ENCODE measurements at places on chromosomes 12 and 14.

- DNase-seq, result no peak
These were observed 7.0 kb downstream of the ACSS3 start for GRCh38 chr12:81084811-81085350.

- no peak for DNase-seq
These were observed 78.6 kb downstream of the SLC24A4 start for GRCh38 chr14:92401561-92401960.

GRCh38 chr12:57261428-57261865 is 10.5 kb upstream of the STAC3 start:
- DNase-seq, result peak; percentile 75

GRCh38 chr14:56664811-56665421 is 85.3 kb downstream of the TMEM260 start:
- DNase-seq, result no peak

GRCh38 chr14:43877351-43877960 is 629.6 kb downstream of the FSCB start:
- DNase-seq, result peak; percentile 51

DNA sequence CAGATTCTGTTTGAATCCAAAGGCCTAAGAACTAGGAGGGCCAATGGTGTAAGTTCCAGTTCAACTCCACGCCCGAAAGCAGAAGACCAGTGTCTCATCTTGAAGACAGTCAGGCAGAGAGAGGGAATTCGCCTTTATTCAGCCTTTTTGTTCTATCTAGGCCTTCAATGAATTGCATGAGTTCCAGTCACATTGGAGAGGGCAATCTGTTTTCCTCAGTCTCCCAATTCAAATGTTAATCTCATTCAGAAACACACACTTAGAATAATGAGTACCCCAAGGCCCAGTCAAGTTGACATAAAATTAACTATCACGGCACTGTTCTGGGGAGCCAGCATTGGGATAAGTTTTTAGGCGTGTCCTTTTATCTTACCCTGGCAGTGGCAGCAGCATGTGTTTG is 65.8 kb downstream of the C14orf39 start:
- no peak for DNase-seq

DNA sequence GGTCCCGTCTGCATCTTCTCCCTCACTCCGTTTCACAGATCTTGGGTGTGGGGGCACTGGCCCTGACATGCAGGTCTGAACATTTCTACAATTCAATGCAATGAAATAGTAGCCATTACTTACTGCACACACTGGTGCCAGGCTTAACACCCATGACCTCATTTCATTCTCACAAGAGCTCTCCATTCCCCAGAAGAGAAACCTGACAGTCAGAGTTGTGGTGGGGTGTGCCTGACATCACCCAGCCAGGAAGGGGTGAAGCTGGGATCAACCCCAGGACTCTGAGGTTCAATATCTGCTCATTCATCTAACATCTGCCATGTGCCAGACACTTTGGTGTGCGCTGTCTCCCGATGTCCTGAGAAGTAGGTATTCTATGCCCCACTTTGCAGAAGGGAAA is 34.7 kb downstream of the MVK start:
- DNase-seq, result no peak

- DNase-seq, result no peak
These were observed 4.2 kb upstream of the HRK start for GRCh38 chr12:116885491-116885890.

DNA sequence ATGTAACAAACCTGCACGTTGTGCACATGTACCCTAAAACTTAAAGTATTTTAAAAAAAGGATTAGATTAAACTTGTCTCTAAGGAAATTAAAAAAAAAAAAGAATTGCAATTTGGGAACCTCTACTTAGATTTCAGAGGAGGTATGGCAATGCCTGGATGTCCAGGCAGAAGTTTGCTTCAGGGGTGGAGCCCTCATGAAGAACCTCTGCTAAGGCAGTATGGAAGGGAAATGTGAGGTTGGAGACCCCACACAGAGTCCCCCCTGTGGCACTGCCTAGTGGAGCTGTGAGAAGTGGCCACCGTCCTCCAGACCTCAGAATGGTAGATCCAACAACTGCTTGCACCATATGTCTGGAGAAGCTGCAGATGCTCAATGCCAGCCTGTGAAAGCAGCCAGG is 279.6 kb upstream of the CCDC196 start:
- DNase-seq, result peak; percentile 5

- peak; percentile 89 for DNase-seq
These were observed at the start of gene CFAP251 for GRCh38 chr12:121917950-121918678. TSS of gene CFAP251 (plus strand) at chr12:121918592. CDS start at chr12:121921306, 2,714 bp downstream.

GRCh38 chr12:117501076-117501869 is 139.8 kb upstream of the NOS1 start:
- DNase-seq, result no peak

- no peak for DNase-seq
These were observed 36.6 kb upstream of the ATP2B1 start for GRCh38 chr12:89745286-89745685.

GRCh38 chr12:41919526-41920261 is 225.0 kb downstream of the GXYLT1 start:
- peak; percentile 98 for DNase-seq

GRCh38 chr14:30988509-30988908 is 36.9 kb upstream of the AP4S1 start:
- no peak for DNase-seq

- DNase-seq, result peak; percentile 5
These were observed 212.6 kb downstream of the SLC16A7 start for GRCh38 chr12:59808317-59808910.

GRCh38 chr12:45681465-45681864 is 48.0 kb upstream of the ARID2 start:
- no peak for DNase-seq

GRCh38 chr14:73386342-73386741 is 72.0 kb downstream of the NUMB start:
- no peak for DNase-seq

DNA sequence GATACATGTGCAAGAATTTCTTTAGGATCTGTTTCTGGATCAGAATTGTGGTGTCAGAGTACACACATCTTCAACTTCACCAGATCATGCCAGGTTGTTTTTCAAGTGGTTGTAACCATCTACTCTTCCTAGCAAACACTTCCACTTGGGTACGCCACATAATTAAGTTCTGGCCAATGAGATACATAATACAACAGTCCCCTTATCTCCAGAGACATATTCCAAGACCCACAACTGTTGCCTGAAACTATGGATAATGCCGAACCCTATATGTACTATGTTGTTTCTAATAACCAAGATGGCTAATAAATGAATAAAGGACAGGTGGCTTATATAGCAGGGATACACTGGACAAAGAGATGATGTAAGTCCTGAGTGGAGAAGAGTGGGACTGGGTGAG is 2.5 kb upstream of the CHPT1 start:
- no peak for DNase-seq

GRCh38 chr14:91947475-91948184 is at the start of gene FBLN5:
TSS of gene FBLN5 (minus strand) at chr14:91947694. CDS start at chr14:91947229, 465 bp downstream.
- DNase-seq, result no peak

DNA sequence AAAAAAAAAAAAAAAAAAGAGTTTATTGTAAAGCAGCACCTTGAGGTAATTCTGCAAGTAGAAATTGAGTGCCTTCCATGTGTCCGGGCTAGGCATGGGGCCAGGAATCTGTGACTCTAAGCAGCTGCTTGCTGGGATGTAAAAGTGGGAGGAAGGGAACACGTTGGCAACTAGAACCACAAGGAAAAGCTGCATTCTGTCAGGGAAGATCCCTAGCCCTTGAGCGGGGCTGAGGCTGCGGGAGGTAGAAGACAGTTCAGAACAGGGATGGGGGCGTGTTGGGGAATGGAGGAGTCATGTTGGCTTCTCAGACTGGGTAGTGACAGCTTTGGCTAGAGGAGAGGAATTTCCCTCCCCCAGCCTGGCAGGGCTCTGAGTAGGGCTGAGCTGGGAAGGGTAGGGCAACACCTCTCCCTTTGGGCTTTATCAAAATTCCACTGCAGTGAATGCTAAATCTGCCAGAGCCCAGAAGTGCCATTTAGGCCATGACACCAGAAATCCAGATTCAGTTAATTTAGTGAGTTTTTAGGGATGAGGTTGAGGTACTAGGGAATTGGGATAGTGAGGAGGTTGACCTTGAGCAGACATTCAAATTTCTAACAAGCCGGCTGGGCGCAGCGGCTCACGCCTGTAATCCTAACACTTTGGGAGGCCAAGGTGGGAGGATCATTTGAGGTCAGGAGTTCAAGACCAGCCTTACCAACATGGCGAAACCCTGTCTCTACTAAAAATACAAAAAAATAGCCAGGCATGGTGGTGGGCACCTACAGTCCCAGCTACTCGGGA is 3.4 kb upstream of the TRAFD1 start:
- DNase-seq, result no peak

- DNase-seq, result no peak
These were observed 57.3 kb downstream of the FLRT2 start for GRCh38 chr14:85587151-85587711.

GRCh38 chr12:86914721-86915120 is 658.5 kb upstream of the MGAT4C start:
- peak; percentile 12 for DNase-seq

Data from NCI-H1092 treated with DMSO at 0.1 percent for 48 hours (cell line).